ENCODE measurements at places on chromosomes 13 and 19. TPM values are rescaled to one million over a fixed set of nuclear protein-coding genes. Genes with fewer than 3 reads are reported as not detected.

GRCh38 chr19:44582581-44583265 lies 30.6 kb upstream of the IGSF23 start:
- DNase-seq, result peak; percentile 18

- no peak for DNase-seq
These were observed 53.0 kb downstream of the EDNRB start for GRCh38 chr13:77865622-77866021.

GRCh38 chr13:85737952-85738351 lies 61.3 kb downstream of the SLITRK6 start:
- DNase-seq, result no peak

DNA sequence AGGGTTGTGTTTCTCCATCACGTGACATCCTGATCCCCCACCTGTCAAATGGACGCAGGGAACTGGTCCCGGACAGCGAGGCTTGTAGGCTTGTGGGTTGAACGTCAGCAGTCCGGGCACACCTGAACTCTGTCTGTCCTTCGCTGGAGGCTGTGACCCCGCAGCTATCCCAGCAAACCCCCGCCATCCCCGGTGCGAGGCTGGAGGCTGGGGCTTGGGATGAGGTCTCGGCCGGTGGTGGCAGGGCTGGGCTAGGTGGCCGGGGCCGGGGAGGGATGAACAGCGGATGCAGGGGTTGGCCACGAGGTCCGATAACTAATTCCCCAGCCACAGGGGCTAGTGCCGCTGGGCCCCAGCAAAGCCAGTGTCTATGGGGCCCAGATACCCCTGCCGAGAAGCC lies 8.8 kb downstream of the LSM7 start:
- DNase-seq, result no peak

DNA sequence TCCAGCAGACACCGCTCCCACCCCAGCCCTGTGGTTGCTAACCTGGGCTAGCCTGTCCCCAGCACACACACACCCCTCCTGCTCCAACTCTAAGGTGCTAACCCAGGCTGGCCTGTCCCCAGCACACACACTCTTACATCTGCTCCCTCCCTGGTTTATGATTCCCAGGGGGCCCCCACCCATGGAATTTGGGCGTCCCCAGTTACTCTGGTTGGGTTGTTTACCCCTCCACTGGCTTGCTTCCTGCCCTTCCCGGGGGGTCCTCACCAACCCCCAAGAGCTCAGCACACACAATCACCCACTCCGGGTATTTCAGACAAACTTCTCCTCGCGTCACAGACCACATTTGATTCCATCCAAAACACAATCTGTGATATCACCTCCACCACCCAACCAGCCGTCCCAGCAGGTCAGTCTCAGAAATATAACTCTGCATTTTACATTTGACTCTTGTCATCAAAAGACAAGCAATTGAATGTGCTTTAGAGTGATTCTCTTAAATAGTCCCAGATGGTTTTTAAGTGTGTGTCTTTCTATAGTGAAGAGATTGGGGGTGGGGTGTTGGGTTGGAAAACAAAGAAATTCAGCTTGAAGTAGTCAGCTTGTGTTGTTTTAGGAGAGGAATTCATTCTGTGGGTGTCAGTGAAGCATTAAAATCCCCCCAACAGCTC lies 20.1 kb downstream of the COL4A2 start:
- no peak for DNase-seq

GRCh38 chr13:94031609-94032008 lies 447.9 kb downstream of the DCT start:
- DNase-seq, result no peak

Gene SWSAP1
- total RNA-seq, result 3.1 TPM

Gene BRME1
- 5.1 TPM for total RNA-seq

Gene CYP4F2
- not detected for total RNA-seq

Measured in MG63 (cell line).